ENCODE measurements at places on chromosomes 7 and 10.

DNA sequence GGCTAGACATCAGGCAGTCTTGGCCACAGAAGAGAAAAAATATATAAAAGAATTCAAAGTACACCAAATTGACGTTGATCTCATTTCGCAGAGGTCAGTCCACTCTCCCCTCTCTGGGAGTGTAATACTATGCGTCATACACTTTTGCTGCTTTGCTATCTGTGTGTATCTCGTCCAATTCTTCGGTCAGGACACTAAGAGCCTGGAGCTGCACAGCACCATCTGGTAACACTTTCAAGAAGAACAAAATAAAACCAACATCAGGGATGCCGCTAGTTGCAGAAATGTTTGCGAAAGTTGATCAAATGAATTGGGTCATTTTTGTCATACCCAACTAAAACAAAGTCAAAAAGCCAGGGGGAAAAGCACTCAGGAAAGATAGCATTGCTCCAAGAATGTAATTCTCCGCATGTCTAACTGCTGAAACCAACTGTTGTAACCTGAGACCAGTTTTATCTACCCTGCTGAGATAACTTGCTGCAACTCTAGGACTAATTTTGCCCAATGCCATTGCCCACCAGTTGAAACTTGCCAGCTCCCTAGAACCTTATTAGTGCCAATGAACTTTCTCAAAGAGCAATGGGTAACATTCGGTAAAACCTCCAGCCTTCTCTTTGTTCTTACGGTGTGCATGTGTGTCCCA is 23.0 kb downstream of the TMEM176A start:
- DNase-seq: no peak

GRCh38 chr10:68560943-68561864 is 1.1 kb downstream of the TET1 start:
- no peak for DNase-seq

- no peak for DNase-seq
Observed at GRCh38 chr10:16887565-16887964, 70.3 kb upstream of the RSU1 start.

- DNase-seq: no peak
Observed at GRCh38 chr10:93032105-93032808, 28.3 kb upstream of the CYP26C1 start.

- no peak for DNase-seq
Observed at GRCh38 chr7:157640144-157640543, 303.3 kb downstream of the DNAJB6 start.

GRCh38 chr7:155373359-155374273 is 75.9 kb downstream of the INSIG1 start:
- DNase-seq: no peak

DNA sequence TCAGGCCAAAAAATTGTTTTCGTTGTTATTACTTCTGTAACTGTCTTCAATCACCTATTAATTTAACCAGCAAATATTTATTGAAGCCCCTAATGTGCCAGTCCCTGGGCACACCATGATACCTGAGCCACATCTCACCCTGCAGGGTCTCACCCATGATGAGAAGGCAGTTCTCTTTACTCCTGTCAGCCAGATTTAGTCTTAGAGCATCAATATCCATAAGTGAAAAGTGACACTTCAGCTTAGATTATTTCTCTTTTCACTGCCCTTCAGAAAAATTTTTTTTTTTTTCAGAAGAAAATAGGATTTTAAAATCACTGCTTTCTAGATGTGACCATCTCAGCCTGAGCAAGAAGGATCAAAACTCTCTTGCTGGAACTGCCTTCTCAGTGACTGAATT is 258.6 kb upstream of the NFE2L3 start:
- DNase-seq: no peak

DNA sequence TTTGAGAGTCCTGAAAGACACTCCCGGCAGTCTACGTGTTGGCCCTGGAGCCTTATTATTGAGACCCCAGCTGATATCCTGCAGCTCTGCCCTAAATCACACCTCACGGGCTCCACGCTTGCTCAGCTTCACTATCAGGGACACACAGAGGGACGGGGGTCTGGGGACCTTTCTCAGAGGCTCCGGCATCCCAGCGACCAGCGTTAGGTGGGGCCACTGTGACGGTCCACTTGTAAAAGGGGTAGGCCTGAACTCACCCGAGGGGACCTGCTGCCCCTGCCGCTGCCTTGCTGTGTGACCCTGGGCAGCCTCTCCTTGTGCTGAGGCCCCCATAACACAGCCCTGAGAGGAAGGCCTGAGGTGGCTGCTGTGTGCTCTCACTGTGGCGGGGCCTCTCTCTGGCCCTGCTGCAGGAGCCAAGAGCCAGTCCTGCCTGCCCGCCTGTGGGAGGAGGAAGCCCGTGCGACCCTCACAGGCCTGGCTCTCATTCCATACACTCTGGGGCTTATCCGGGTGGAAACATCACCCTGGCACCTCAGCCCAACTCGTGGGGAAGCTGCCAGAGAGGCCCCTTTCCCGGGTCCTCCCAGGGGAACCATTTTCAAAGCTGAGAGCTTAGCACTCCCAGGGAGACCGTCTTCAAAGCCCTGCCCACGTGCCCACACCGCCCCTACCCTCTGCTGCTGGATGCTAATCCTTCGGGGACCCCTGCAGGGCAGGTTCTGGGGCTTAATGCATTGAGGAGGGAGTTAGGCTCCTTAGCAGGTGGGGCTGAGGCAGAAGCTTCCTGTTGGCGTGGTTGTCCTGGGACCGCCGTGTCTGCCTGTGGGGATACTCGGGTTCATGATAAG is 21.7 kb downstream of the AQP1 start:
- no peak for DNase-seq

DNA sequence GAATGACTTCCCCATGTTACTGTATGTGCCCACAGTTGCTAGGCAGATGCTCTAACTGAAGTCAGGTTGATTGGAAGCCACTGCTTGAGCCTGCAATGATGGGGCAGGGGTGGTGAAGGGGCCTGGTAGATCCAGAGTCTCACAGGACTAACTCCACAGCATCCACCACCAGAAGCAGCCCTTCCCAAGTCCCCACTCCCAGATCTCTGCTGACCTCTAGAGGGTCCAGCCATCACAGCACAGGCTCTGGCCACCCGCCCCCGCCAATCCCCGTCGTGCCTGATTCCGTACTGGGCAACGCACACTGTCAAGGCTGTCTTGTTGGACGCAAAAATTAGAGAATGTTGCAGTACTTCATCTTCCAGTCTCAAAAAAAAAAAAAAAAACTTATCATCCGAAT is 136.8 kb upstream of the PDE1C start:
- DNase-seq: no peak

GRCh38 chr10:1465418-1465911 is 271.9 kb downstream of the ADARB2 start:
- DNase-seq: no peak

DNA sequence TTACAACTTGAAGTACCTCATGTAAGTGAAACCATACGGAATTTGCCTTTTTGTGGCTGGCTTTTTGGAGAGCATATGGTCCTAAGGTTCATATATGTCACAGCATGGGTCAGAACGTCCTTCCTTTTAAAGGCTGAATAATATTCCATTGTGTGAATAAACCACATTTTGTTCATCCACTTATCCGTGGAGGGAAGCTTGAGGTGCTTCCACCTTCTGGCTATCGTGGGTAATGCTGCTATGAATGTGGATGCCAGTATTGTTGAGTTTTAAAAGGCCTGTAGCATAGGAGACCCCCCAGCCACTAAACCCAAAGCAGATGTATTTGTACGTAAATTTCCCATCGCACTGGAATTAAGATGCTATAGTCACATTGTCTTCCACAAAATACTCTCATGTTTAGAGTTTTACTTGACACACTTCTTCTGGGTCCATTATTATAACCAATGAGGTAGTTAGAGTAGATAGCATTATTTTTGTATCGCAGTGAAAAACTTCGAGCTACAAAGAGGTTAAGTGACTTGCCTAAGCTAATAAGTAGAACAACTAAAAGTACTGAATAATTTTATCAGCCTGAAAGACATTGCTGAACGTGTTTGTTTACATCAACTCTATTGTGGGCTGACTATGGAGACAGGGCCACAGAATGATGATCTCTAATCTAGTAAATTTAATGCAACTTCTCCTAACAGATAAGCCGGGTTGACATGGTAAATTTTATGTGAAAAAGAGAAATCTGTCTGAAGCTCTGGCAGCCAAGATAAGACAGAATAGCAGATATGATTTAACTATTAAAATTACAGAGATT is 183.0 kb upstream of the CTBP2 start:
- DNase-seq: no peak

DNA sequence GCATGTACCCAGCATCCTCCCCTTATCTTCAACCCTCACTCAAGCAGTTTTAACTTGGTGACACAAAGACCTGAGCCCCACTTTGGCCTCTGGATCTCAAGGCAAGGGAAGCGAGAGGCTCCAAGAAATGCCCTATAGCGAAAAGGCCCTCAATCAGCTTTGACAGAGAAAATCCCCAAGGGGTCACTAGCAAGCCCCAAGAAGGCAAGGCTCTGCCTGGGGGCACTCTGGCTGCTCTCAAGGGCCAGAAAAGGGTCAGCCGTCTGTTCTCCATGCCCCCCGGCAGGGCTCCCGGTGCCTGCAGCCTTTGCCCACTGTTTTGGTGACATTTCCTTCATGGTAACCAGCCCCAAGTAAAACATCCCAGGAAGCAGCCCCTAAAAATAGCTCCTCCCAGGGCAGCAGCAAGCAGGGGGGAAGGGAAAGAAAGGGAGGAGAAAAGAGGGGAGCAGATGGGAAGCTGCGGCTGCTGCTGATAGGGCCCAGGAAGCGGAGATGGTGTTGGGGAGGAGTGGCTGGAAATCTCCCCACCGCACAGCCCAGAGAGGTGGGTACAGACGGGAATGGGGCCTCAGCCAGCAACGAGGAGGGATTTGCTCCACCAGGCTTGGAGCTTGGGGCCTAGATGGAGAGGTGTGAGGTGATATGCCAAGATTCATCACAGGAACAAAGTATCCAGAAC is 7.1 kb downstream of the CAMK2G start:
- DNase-seq: no peak

GRCh38 chr10:15027741-15028140 is 16.0 kb upstream of the OLAH start:
- DNase-seq: no peak

GRCh38 chr10:44908936-44909630 is 2.1 kb upstream of the TMEM72 start:
- DNase-seq: no peak

GRCh38 chr10:17144757-17145156 is 15.1 kb upstream of the CUBN start:
- peak; percentile 64 for DNase-seq

DNA sequence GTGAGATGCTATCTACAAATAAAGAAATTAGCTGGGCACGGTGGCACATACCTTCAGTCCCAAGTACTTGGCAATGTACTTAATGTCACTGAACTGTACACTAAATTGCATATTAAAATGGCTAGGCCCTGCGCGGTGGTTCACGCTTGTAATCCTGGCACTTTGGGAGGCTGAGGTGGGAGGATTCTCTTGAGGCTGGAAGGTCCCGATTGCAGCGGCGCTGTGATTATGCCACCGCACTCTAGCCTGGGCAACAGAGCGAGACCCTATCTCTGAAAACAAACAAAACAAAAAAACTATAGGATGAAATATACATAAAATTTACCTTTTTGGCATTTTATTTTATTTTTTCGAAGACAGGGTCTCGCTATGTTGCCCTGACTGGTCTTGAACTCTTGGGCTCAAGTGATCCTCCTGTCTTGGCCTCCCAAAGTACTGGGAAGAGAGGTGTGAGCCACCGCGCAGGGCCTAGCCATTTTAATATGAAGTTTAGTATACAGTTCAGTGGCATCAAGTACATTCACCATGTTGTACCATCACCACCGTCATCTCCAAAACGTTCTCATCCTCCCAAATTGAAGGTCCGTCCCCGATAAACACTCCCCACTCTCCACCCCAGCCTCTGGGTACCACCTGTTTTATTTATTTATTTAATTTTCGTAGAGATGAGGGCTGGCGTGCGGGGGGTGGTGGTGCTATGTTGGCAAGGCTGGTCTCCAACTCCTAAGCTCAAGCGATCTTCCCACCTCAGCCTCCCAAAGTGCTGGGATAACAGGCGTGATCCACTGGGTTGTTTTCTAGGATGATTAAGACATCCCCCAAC is 1.3 kb upstream of the EIF3B start:
- no peak for DNase-seq

DNA sequence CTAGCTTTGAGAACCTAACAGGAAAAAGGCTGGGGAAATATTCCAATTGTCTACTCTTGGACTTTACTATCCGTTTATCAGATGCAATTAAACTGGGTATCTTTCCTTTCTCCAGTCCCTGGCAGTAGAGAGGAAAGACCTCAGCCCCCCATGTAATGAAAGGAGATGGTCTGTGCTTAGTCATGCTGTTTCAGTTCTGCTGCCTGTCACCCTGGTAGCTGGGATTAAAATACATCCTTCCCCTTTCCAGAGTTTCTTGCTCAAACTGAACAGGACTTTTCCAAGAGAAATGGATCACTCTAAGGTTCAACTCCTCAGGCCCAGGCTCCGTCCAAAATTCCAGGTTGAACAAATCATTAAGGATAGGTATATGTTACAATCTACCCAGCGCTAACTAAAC is 202.9 kb downstream of the PTEN start:
- DNase-seq: no peak

DNA sequence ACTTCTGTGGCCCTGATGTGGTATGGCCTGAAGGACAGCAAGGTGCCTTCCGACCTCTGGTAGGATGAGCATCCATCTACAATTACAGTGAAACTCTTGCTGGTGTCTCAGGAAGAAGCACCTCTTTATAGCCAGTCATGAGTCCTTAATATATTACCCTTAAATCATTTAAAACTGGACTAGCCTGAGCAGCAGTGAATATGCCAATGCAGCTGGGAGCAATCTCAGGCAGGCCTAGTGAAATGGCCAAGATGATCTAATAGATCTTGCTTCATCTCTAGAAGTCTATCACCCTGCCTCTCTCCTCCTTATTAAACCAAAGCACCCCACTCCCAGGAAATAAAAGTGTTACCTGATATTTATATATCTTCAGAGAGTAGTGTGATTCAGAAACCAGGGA is 66.7 kb upstream of the SORCS3 start:
- DNase-seq: no peak

GRCh38 chr7:19557726-19558465 is 150.9 kb downstream of the POLR1F start:
- no peak for DNase-seq

GRCh38 chr10:52984169-52984568 is 211.6 kb upstream of the MBL2 start:
- DNase-seq: no peak

DNA sequence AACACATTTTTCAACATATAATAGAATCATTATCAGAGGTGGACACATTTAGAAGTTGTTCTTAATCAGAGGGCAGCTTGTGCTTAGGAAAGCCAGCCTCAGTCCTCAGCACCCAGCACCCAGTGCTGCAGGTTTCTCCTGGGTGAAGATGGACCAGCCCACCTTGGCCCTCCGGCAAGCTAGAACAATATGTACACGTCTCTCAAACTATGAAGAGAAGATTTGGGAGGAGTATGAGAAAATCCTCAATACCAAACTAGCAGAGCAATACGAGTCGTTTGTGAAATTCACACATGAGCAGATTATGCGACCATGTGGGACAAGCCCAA is 13.5 kb upstream of the RALA start:
- no peak for DNase-seq

DNA sequence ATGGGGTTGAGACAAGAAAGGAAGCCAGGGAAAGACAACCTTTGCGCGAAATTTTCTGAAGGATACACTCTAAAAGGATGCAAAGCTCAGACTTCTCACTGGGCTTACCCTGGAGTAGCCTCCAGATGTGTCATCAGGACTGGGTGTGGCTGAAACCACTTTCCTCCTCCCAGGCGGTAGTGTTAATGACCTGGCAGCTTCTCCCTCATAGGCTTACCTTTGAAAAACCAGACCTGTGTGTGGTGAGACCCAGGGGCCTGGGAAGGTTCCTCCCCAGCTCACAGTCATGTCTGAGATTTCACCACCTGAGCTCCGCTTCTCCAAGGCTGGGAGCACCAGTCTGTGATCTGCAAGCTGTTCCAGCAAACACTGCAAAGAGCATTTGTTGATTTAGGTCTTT is 93.7 kb downstream of the EPC1 start:
- no peak for DNase-seq

Data from activated naive CD4-positive, alpha-beta T cell treated with Interleukin-2 at 50 U/mL for 16 hours (primary cell).